ENCODE measurements at places on chromosomes 7 and 10.

GRCh38 chr10:88082806-88083596 is 219.6 kb downstream of the PTEN start:
- no peaks in the 10 kb centered on the region for H3K36me3 ChIP-seq
- no peaks in the 10 kb centered on the region for H3K27me3 ChIP-seq
- H3K4me3 ChIP-seq, result no peak overlapping the region
- peak overlapping the region; percentile 71 for H3K27ac ChIP-seq

DNA sequence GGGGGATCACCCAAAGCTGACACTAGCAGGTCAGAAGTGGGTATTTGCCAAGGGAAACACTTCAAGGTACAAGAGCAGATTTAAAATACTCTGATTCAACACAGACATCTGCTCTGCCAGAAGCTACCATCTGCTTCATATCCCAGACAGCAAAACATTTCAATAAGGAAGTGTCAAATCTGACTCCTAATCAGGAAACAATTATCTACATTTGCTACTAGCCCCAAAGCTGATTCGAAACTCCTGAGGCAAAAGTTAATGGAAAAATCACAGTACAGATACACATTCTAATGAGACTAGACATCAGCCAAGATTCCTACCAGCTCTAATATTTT is 48.9 kb downstream of the PARD3 start:
- H3K27me3 ChIP-seq, result no peaks in the 10 kb centered on the region
- no peak overlapping the region for H3K27ac ChIP-seq
- no peak for DNase-seq
- peaks cover 32% of the 10 kb centered on the region for H3K4me1 ChIP-seq
- H3K4me3 ChIP-seq, result no peak overlapping the region

- peaks cover 6% of the 10 kb centered on the region for H3K27me3 ChIP-seq
- H3K27ac ChIP-seq, result peak overlapping the region; percentile 25
- H3K4me1 ChIP-seq, result no peaks in the 10 kb centered on the region
- H3K36me3 ChIP-seq, result no peaks in the 10 kb centered on the region
- H3K4me3 ChIP-seq, result no peak overlapping the region
Observed at GRCh38 chr7:73721377-73721817, 1.9 kb upstream of the STX1A start.

DNA sequence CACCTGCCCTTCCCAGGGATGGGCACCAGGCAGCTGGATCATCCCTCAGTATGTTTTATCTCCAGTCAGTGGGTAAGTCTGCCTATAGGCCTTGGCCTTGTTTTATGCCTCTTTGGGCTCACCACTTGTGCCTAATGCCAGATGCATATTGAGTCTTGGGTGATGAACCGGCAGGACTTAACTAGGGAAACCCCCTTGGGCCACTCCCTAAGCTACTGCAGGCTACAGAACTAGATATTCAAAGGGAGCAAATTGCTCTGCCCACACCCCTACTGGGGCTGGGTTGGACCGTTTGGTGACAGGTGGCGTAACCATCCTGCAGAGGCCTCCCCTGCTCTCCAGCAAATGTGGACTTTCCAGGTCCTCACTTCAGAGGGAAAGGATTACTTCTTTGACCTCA is 115.7 kb upstream of the GDF10 start:
- no peak overlapping the region for H3K4me3 ChIP-seq

GRCh38 chr10:8045726-8046494 is 8.6 kb upstream of the GATA3 start:
- H3K36me3 ChIP-seq, result no peaks in the 10 kb centered on the region
- peaks cover 100% of the 10 kb centered on the region for H3K27me3 ChIP-seq
- H3K4me3 ChIP-seq, result no peak overlapping the region
- peaks cover 48% of the 10 kb centered on the region for H3K4me1 ChIP-seq
- H3K27ac ChIP-seq, result no peak overlapping the region

- no peaks in the 10 kb centered on the region for H3K36me3 ChIP-seq
- H3K4me3 ChIP-seq, result no peak overlapping the region
- H3K4me1 ChIP-seq, result no peaks in the 10 kb centered on the region
- H3K27ac ChIP-seq, result peak overlapping the region; percentile 21
- DNase-seq, result no peak
Observed at GRCh38 chr7:22675917-22676343, 51.1 kb upstream of the IL6 start.

DNA sequence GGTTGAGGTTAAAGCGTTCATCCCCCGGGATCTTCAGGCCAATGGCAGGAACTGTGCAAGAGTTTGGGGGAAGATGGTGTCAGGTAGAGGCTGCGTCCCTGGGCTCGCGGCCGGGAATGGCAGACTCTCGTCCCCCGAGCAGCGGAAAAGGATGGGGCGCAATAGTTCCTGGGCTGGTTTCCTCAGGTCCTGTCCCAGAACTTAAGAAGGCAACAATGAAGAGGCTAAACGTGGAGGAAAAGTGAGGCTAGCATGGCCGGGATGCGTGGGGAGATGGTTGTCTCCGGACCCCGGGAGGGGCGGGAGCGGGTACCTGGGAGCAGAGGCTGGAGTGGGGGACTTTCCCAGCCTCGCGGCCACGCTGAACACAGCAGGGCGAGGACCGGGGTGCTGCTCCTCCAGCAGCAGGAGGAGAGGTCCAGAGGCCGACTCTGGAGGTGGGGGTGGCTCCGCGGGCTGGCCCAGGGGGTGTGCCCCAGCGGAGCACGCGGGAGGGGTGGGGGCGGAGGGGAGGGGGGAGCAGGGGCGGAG is 882 bp downstream of the IRF5 start:
- H3K27ac ChIP-seq, result no peak overlapping the region
- no peak for DNase-seq
- peaks cover 12% of the 10 kb centered on the region for H3K4me1 ChIP-seq
- H3K4me3 ChIP-seq, result peak overlapping the region; percentile 43
- H3K36me3 ChIP-seq, result no peaks in the 10 kb centered on the region

DNA sequence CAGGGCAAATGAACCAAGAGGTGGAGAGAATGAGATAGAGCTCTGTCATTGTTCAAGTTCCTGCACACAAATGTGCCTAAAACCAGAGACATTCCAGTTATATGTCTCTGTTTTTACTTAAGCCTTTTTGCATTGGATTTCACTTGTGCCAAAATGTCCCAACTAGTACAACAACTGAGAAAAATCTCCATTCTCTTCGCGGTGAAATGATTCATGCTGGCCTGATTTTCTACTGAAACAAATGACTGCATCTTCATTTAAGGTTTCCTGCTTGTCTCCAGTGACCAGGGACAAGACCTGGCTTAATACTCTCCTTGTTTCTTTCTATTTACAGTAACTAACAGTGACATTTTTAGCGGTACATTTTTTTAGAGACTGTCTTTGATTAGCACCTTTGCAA is 714.9 kb downstream of the KCNMA1 start:
- DNase-seq, result no peak
- H3K4me1 ChIP-seq, result no peaks in the 10 kb centered on the region
- H3K27me3 ChIP-seq, result no peaks in the 10 kb centered on the region
- no peaks in the 10 kb centered on the region for H3K36me3 ChIP-seq
- no peak overlapping the region for H3K4me3 ChIP-seq
